ENCODE measurements at places on chromosomes 2 and 18. TPM values are rescaled to one million over a fixed set of nuclear protein-coding genes. Genes with fewer than 3 reads are reported as not detected.

DNA sequence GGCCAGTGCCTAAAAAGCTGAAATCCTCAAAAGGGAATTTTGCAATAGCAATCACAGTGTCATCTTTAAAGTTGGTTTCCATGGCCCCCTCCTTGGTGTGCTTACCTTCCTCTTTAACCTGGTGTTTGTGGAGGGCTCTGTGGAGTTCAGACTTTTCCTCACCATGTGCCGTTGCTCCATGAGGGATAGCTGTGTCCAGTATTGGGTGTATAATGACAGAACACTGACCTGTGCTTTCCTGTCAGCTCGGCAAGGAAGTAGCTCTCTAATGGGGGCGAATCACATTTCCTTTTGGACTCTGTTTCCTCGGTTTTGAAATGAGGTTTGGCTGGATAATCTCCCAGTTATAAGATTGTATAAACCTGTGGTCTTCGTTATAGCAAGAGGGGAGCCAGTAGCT lies 166.0 kb upstream of the DAPL1 start:
- DNase-seq: no peak

GRCh38 chr2:232983669-232984140 lies 29.4 kb downstream of the NGEF start:
- no peak for DNase-seq

Gene SCG2
- total RNA-seq: not detected

DNA sequence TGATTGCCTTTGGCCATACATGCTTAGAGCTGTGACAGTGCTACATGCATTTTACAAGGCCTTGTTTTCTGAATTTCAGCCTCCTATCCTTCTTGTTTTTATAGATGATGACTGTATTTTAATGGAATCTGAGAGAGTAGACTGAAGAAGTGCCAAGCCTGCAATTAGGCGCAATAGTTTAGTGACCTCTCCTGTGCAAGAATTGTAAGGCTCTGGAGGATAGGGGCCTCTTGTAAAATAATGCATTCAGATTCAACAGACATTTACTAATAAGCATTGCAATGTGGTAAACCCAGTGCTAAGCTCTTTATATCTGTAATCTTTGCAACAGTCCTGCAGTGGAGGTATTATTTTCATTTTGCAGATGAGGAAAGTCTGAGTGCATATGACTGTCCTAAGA lies 105.5 kb downstream of the TDRD15 start:
- DNase-seq: no peak

Gene RAPH1
- total RNA-seq: 3.6 TPM

Gene PRSS56
- not detected for total RNA-seq

- no peak for DNase-seq
These were observed 1.3 kb downstream of the SPTBN1 start for GRCh38 chr2:54457323-54458023.

- DNase-seq: no peak
These were observed 79.6 kb downstream of the KLF7 start for GRCh38 chr2:207086136-207086535.

Gene IL36A
- not detected for total RNA-seq

DNA sequence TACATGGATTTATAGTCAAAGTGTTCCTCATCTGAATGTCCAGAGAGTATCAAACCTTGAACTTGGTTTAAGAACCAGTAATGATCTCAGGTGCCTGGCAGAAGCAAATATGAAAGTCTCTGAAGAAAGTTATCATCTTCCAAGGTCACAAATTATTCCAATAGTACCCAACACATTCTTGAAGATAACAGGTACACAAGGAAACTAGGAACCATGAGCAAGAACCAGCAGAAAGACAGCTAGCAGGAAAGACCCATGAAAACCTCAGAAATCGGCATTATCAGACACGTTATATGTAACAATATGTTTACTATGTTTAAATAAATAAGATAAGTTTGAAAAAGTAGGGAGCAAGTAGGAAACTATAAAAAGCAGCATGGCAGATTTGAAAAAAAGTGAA lies 5.9 kb upstream of the PRKAG3 start:
- no peak for DNase-seq

DNA sequence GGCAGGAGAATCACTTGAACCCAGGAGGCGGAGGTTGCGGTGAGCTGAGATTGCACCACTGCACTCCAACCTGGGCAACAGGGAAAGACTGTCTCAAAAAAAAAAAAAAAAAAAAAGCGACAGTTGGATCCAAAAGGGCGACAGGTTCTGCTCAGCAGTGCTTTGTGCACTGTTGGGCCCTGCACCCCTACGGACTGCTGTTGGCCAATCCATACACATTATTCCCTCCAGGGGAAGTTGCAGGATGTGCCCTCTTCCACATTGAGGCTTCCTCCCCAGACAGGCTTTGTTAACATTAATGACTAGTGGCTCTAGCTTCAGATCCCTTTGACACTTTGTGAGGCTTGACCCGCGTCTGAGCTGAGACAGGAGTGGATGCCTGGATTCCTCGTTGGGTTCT lies 9.4 kb downstream of the NT5DC4 start:
- no peak for DNase-seq

- no peak for DNase-seq
These were observed 55.2 kb upstream of the STON1 start for GRCh38 chr2:48474574-48475298.

DNA sequence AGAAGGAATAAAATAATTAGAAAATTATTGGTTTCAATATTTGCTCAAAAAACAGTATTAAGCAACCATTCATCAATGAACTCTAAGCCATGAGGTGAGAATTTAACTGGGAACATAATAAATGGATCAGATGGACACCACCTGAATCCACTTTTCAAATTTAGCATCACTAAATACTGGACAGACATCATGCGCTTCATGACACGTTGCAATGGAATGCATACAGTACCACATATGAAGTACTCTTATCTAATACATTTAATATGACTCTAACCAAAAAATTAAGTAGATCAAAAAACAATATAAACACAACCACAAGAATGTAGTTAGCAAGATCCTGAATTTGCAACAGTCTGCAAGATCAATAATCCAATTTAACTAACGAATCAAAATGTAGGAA lies 76.6 kb downstream of the COBLL1 start:
- DNase-seq: no peak

GRCh38 chr2:84942964-84943421 lies 28.0 kb upstream of the KCMF1 start:
- no peak for DNase-seq

Gene RBM45
- total RNA-seq: 10.4 TPM

GRCh38 chr18:76441668-76442412 lies 53.2 kb downstream of the ZNF516 start:
- no peak for DNase-seq

Gene MEMO1
- 41.7 TPM for total RNA-seq

DNA sequence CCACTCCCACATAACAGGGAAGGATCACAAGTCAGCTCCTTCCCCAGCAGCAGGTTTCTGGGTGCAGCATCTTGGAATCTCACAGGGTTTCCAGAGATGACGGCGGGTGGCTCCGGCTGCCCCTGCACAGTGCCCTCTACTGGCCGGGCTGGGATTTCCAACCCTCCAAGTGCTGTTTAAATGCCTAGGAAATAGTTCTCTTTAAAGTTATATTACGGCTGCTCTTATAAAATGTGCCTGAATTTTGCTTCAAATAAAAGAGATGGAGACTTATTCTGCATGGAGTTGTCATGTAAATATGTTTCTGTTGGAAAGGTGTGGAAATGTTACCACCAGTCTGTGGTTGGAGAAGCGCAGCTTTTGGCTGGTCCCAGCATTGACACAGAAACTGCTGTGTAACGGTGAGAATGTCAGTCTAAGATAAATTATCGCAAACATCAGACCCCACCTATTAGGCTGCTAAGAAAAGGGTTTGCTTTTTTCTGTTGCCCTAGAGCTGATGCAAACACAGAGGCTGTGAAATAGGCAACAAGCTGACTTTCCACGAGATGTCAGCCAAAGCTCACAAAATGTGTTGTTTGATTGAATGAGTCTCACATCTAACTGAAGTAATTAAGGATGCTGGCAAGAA lies 3.3 kb upstream of the HJURP start:
- peak; percentile 51 for DNase-seq

- no peak for DNase-seq
These were observed 214.1 kb upstream of the SESTD1 start for GRCh38 chr2:179478771-179479170.

DNA sequence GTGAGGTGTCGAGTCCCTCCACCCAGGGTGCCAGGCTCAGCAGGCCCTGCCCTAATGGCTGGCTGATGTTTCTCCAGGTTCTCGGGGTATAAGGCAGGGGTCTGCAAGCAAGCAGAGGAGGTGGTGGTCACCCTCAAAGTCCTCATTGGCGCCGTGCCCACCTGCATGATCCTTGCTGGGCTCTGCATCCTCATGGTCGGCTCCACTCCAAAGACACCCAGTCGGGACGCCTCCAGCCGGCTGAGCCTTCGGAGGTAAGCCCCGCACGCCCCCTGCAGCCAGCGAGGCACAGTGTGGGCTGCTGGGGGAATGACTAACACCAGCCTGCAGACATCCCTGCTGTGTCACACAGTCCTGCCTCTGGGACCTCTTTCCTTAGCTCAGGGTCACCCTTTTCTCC lies 14.1 kb downstream of the MFSD2B start:
- DNase-seq: no peak

- no peak for DNase-seq
These were observed 95.3 kb downstream of the MREG start for GRCh38 chr2:215917953-215918620.

- DNase-seq: no peak
These were observed 63.9 kb upstream of the CREB1 start for GRCh38 chr2:207465894-207466293.

DNA sequence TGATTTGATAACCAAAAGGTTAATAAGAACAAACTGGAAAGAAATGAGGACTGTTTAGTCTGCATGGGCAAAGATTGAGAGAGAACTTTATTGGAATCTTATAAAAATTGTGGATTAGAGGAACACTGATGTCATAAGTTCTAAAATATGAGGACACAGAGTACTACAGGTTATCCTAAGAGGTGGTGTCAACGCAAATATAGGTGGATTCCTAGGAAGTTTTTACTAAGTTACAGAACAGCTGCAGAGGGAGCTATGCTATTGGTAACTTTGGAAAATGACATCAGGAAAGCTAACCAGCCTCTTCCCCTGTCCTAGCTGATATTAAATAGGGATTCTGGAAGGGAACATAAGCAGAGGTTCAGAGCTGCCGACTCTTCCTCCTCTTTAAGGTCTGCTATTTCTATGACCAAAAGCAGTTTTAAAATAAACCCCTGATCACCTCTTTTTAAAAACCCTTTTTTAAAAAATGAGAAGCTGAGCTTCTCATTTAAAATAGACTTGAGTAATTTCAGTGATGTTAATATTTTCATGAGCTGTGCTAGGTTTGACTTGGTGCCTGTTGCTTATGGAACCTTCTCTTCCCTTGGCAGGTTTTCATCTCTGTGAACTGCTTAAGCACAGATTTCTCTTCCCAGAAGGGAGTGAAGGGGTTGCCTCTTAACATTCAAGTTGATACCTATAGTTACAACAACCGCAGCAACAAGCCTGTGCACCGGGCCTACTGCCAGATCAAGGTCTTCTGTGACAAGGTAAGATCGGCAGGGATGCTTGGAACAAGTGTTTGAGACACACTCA lies 34.2 kb downstream of the GRHL1 start:
- no peak for DNase-seq

- no peak for DNase-seq
These were observed 92.6 kb downstream of the ZNF385B start for GRCh38 chr2:179768765-179769164.

DNA sequence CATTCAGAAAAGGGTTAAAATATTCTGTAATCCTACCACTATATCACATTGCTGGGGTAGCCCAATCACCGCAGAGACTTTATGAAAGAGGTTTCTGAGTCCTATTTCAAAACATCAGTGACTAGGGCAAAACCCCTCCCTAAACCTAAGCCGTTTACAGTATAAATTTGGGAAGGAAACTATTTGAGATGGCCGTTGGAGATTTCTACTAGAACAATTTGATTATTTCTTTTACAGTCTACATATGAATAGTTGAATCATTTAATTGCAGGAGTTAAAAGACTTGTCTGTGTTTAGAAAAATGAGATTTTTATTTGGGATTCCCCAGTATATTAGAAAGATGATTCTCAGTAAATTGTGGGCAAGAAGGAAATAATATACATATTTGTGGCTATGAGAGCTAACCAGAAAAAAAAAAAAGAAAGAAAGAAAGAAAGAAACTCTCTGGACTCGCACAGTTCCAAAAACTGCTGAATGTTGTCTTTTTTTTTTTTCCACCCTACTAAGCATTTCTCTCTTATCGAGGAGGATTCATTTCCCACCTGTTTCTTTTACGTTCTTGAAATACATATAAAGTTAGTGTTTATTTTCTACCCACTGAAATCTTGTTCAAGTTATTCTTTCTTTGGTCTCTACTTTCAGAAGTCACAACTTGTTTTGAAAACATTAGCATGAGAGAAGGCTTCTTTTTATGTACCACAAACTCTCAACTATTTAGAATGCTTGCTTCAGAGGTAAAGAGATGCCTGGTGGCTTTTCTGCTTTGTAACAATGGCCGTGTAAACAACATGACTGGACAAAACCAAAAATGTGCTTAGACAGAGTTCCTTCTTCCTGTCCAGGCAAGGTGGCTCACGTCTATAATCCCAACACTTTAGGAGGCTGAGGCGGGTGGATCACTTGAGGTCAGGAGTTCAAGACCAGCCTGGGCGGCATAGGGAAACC lies 65.9 kb downstream of the BCL2 start:
- no peak for DNase-seq

DNA sequence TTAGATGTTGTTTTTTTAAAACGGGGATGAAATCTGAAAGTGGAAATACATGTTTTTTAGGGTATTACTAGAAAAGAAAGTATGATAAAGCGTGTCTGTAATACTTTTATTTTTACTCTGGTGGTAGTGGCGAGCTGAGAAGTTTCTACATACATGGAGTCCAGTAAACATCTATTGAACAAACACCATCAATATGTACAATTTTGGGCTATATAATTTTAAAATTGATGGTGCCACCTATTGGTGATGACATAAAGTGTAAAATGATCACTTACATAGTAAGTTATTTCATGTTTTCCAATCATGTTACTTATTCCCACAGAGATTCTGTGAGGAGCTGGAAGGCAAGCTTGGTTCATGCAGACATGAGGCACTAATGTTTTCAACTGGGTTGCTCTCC lies 31.5 kb upstream of the NFE2L2 start:
- no peak for DNase-seq

Gene ABCB6
- 6.6 TPM for total RNA-seq

DNA sequence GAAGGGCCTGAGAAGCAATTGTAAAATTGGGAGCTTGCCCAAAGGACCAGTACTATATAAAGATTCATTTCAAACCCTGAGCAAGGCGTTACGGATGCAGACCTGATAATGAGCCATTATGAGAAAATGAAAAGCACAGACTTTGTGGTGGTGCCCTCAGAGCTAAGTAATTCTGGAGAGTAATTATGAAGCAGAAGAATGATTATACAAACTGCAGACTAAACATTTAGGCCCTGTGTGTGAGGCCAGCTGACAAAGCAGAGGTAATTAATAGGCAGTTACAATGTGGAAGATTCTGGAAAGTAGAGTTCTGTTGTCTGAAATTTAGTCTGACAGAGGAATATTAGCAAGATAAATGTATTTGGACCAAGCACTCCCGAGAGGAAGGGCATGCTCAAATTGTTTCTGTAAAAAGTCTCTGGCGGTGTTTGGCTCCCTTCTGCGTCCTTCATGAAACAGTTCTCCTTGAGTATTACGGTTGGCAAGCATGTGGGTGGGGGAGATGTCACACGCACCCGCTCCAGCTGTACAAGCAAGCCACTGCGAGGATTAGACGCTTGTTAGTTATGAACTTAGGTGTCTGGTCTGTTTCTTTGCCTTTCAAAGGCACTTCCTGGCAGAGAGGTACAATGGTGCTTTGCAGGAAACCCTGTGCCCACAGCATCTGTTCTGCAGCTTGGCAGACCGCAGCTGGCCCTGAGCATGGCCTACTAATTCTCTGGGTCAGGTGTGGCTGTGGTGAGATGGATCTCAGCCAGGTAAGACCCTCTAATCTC lies 45.5 kb downstream of the CDC42EP3 start:
- peak; percentile 54 for DNase-seq

GRCh38 chr2:206218796-206219499 lies 55.5 kb upstream of the ZDBF2 start:
- DNase-seq: no peak

All from T-helper 17 cell (primary cell).